ENCODE measurements at places on chromosomes 5 and 9. TPM values are rescaled to one million over a fixed set of nuclear protein-coding genes. Genes with fewer than 3 reads are reported as not detected.

The CCL27 gene
- total RNA-seq: not detected

DNA sequence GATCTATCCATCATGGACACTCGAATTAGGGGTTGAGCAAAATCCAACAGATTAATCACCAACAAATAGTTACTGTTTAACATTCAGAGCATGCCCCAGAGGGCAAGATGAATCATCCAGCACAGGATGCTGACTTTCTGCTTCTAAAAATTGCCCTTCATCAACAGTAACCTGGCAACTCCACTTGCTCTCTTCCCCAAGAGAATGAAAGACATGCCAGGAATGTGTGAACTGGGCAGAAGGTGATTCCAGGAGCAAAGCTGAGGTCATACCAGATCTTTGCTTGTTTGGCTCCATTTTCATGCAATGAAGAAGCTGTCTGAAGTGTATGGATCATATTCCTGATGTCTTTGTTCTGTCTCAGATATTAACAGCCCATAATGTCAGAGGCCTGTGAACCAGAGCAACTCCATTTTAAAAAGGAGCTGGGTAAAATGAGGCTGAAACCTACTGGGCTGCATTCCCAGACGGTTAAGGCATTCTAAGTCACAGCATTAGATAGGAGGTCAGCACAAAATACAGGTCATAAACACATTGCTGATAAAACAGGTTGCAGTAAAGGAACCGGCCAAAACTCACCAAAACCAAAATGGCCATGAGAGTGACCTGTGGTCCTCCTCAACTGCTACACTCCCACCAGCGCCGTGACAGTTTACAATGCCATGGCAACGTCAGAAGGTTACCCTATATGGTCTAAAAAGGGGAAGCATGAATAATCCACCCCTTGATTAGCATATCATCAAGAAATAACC is 2.5 kb upstream of the ZNF367 start:
- peak; percentile 99 for DNase-seq

DNA sequence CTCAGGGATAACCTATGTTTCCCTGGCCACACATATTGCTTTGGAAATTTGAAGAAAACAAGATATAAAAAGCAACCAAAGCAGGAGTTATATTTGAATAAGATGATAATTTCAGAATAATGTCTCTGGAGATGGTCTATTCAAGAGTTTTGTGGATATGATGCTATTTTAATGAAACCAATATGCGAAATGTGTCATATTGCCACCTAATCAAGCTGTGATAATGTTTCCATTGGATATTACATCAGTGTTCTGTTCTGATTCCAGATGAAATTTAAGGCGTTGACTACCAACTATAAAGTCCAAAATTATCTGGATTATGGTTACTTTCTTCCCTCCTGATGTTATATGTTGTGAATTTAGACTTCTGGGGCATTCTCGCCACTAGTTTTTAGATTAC is 27.6 kb upstream of the NUDT12 start:
- DNase-seq: no peak

- DNase-seq: no peak
Measured at GRCh38 chr5:151383011-151383410, 35.7 kb upstream of the SLC36A2 start.

DNA sequence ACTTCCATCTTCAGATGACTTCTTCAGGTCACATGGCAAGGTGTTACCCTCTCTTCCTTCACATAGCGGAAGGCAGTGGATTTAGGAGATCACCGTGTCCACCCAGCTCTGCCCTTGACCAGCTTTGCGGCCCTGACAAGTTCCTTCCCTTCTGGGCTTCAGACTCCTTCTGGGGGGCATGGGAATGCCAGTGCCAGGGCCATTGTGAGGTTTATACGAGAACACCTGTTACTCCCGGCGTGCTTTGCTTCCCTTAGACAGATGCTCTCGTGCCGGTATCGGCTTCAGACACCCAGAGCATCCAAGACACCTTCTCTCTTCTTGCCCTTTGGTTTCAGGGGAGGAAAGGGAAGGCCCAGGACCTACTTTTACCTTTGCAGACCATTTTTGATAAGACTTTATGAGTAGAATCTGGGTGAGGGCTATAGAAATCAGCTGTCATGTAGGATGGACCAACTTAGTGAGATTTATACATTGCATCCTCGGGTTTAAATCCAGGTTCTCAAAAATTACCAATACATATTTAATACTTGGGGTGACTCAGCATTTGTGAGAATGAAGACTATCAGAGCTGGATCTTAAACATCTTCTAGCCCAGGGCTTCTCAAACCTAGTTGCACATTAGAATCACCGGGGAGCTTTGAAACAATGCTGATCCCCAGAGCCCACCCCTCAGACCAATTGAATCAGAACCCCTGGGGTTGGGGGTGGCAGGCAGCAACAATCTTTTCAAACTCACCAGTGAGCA is 138.2 kb downstream of the MVB12B start:
- no peak for DNase-seq

DNA sequence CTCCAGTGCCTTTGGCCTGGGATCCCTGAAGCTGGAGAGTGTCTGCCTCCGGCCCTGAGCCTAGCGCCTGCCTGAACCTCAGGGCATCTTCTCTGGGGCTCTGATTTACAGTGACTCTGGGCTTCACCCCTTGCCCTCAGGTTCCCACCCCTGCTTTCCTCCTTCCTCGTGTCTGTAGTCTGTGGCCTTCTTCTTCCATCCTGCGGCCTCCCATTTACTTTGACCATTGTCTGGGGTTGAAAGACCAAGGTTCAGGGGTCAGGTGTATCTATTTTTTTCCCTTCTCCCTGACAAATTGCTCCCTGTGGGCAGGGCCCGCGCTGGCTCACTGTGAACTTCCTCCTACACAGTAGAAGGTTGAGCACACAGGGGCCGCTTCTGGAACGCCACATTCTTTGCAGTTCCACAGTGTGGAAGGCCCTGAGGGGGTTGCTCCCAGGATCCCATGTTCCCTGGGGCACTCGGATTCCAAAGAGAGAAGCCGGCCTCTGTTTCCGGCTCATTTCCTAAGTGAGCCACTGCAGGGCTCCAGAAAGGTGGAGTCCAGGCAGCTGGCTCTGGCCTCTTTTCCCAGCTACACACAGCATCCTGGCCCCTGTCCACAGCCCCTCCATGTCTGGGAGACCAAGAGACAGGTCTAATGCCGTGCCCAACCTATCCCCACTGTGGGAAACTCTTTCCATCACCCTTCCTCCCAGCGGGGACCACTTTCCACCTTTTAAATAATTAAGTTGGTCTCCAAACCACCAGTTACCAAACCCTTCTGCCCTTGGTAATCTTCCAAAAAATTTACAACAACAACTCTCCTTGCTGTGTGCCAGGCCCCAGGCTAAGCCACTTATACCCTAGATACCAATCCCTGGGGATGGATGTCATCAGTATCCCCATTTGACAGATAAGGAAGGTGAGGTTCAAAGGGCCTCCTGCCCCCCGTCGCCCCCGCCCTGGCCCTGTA is 140.3 kb upstream of the IER5L start:
- DNase-seq: no peak

- DNase-seq: peak; percentile 64
Measured at GRCh38 chr5:170571875-170572852, 68.3 kb downstream of the KCNIP1 start.

- no peak for DNase-seq
Measured at GRCh38 chr9:9631284-9631683, 981.5 kb downstream of the PTPRD start.

DNA sequence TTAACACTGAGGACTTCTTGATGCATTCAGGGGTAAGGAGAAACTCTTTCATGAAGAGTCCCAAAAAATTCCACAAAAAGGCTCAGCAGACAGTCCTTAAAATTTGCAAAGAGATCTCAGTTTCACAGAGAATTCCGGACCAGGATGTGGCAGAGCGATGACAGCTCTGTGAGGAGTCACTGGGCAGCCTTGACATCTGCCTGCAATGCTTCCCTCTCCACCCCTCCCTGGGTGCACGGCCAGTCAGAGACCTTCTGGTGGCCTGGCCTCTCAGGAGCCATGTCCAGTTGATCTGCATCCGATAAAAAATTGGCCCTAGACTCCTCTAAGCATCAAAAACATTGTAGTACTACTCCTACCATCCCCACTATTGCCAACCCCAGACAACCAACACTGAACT is 76.8 kb downstream of the MACROH2A1 start:
- DNase-seq: no peak

- no peak for DNase-seq
Measured at GRCh38 chr5:100623719-100624118, 88.5 kb downstream of the FAM174A start.

DNA sequence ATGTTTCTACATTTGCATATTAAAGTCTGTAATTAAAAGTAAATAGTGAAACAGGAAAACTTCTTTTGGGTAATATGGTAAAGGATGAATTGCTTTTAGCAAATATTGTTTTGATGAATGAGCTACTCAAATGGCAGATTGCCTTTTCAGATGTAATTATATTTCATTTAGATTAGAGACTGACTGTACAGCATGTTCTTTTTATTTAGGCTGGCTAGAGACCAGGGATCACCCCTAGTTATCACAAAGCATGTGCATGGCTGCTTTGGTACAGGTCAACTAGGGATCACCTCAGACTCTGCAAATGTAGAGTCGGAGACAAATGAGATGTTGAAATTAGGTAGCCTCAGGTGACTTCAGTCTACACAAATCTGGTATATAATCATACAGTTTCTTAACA is 214.9 kb upstream of the SEMA6A start:
- DNase-seq: no peak

GRCh38 chr5:167512111-167512510 is 779.3 kb upstream of the WWC1 start:
- peak; percentile 27 for DNase-seq

The EGFL7 gene
- total RNA-seq: 15.6 TPM

DNA sequence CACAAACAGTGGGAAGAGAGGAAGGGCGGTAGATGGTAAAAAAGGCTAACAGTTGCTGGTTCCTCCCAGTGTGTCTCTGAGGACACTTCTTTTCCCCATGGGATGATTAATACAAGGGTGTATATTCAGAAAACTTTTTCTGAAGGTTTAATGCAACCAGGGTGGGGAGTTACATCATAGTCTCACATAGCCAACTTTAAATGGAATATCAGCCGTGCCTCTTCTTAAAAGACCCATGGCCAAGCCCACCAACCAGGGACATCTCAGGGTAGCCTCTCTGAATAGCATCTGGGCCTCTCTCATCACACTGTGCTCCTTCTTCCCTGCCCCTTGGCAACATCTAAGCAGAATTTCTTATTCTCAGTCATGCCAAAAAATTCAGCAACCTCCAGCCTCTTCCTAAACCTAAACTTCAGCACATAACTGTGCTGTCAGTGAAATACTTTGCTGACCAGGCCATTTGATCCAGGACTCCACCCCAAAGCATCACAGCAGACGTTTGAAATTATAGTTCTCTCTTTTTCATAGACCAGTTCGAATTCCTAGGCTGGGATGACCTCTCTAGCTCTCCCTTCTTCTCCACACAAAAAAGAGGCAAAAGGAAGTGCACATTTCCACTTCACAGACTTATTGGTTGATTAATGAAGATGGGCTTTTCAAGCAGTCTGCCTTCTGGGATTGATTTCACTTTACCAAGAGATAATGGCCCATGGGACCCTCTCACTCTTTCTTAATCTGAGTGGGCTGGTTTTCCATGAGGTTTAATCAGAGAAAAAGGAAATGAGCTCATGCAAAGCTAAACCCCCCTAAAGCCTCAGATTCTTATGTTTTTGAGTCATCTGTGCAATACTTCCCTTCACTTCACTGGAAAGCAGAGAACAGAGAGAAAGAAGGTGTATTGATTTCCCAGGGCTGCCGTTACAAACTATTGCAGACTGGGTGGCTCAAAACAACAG is 85.1 kb upstream of the RAI14 start:
- no peak for DNase-seq

DNA sequence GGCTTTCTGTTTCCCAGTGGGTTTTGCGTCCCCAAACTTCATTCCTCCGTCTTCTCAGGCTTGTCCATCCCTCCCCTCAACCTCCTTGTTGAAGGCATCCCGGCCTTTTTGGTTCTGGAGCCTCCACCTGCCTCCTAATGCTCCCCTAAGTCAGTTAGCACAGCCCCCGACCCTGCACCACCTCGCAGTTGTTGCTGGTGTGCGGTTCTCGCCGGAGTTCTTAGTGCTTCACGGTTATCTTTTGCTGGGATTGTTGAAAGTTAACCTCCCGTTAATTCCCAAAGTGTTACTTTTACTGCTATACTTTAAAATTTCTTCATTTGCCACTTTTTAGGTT is 447 bp downstream of the UBLCP1 start:
- DNase-seq: no peak

GRCh38 chr5:8981496-8981895 is 564.4 kb downstream of the SEMA5A start:
- no peak for DNase-seq

- peak; percentile 82 for DNase-seq
Measured at GRCh38 chr9:2053883-2054845, 39.0 kb downstream of the SMARCA2 start.

- no peak for DNase-seq
Measured at GRCh38 chr9:89879276-89879675, 274.5 kb downstream of the GADD45G start.

The IL3 gene
- not detected for total RNA-seq

GRCh38 chr9:80931163-80931562 is 758.2 kb downstream of the TLE1 start:
- no peak for DNase-seq

- DNase-seq: no peak
Measured at GRCh38 chr5:120872297-120872696, 408.2 kb downstream of the PRR16 start.

The GLRA1 gene
- not detected for total RNA-seq

- DNase-seq: no peak
Measured at GRCh38 chr5:118678746-118679145, 309.6 kb downstream of the DTWD2 start.

The IGFBPL1 gene
- 8.8 TPM for total RNA-seq

The SWI5 gene
- total RNA-seq: 37.4 TPM

DNA sequence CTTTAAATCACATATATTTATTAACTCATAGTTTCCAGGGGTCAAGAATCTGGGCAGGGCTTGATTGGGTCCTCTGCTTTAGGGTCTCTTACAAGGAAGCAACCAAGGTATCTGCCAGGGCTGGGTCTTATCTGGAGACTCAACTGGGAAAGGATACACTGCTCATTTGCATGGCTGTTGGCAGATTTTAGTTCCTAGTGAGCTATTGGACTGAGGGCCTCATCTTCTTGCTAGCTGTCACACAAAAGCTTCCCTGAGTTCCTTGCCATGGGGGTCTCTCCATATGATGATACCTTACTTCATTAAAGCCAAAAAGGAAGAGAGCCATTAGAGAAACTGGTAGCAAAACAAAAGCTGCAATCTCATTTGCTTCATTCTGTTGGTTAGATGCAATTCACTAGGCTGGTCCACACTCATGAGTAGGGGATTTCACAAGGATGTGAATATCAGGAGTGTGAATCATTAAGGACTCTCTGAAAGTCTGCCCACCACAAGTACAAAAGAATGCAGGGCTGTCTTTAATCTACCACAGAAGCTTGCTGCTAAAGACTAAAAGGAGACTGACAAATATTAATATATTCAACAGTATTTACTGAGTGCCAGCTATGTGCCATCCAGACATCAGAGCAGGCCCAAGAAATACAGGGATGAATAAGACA is 42.0 kb upstream of the TIMD4 start:
- peak; percentile 72 for DNase-seq

- DNase-seq: peak; percentile 80
Measured at GRCh38 chr5:84403773-84404172, 19.1 kb upstream of the EDIL3 start.

The SHOC1 gene
- 0.07 TPM for total RNA-seq

The KCNMB1 gene
- total RNA-seq: not detected

The FLT4 gene
- total RNA-seq: 0.29 TPM

GRCh38 chr9:130150779-130151382 is 21.3 kb upstream of the NCS1 start:
- DNase-seq: no peak

Measured in epithelial cell of proximal tubule (primary cell).